SW 1271 (cell line): ENCODE measurements at places on chromosomes 11 and 22.

DNA sequence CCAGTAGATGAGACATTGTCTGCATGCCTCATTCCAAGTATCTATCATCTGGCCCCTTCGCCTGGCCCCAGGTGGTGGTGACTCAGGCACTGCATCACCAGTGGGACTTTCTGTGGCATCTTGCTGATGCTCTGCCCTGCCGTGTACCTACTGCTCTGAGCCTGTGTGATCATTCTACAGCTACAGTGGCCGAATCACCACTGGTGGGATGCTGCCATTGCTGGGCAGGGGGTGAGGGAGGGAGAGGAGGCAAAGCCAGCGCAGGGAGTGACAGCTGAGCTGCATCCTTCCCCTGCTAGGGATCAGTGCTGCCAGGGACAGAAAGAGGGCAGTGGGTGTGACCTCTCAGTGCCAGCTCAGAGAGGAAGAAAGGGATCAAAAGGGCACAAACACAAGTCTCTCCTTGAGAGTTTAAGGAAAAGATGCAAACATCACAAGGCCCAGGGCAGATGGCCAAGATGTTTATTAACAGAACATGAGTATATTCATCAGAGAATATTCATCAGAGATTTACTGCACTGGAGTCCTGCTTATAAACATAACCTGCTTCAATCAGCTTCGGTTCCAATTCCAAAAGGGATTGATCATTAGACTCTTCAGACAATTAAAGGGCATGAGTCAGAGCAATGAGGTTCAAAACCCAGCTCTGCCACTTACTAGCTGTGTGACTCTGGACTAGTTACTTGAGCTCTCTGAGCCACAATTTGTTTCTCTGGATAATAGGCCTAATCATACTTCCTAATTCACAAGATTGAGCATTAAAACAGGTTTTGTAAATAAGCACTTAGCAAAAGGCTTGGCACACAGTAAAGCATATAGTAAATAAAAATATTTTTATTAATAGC is 109.8 kb downstream of the NAT10 start:
- peak; percentile 86 for DNase-seq

DNA sequence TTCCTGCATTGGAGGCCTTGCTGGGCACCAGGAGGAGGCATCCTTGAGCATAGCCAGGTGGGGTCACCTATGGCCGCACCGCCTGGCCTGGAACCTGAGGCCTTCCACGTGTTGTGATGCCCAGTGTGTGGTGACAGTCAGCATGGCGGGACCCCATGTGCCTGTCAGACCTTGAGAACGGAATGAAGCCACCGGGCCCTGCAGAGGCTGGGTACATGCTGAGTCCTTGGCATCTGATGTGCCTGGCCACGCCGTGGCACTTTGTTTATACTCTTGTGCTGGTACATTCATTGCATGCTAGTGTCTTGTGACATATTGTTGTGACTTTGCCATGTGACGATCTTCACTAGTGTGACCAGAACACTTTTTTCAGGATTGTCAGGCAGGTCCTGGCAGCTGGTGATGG is 8.5 kb upstream of the MYO7A start:
- DNase-seq: no peak

DNA sequence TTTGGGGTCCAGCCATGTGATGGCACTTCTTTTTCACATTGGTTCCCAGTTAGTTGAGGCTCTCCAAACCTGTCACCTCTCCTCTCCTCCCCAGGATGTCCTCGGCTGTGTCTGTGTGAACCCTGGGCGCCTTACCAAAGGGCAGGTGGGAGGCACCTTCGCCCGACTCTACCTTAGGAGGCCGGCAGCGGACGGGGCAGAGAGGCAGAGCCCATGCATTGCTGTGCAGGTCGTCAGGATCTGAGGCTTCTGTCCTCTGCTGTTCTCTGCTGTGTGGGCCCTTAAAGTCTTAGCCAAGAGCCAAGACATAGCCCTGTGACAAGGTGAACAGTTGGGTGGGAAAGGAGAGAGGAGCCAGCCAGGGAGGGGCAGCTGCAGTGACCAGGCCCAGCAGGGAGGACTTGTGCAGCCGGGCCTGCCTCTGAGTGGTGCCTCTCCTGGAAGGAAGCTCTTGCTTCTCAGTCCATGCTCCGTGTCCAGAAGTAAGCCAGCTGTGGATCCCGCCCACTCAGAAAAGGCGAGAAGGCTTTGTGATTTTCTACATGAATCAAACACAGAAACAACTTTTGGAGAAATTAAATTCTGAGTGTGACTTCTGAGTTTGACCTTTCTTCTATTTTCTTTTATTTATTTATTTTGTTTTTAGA is 17.5 kb upstream of the CDC42EP2 start:
- DNase-seq: no peak

- DNase-seq: no peak
Measured at GRCh38 chr11:108890482-108891105, 225.7 kb downstream of the DDX10 start.

- DNase-seq: no peak
Measured at GRCh38 chr11:69771466-69771865, 3.7 kb downstream of the FGF4 start.

GRCh38 chr11:75644370-75644769 is 24.5 kb downstream of the MAP6 start:
- no peak for DNase-seq

GRCh38 chr11:72072348-72072747 is 8.0 kb downstream of the NUMA1 start:
- DNase-seq: peak; percentile 74

DNA sequence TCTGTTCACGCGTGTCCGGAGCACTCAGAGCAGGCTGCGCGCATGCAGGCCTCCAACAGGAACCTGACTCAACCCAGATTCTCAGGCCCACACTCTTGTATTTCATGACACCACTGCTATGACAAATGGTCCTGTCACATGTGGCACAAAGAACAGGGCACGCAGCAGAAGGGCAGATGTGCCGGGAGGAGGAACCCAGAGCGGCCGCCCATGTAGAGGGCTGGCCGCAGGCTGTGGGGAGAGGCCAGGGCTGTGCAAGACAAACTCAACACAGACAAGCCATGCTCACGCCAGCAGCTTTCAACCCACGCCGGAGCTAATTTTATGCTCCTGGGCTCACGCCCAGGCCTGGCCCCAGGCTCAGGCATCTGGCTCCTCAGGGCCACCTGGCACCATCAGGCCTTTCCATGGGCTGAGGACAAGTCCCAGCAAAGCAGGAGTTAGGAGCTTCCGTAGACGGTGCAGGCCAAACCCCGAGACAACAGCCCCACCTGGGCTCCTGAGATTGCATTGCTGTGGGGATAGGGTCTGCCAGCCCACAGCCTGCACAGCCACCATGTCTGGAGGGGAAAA is 40.0 kb downstream of the DUSP8 start:
- no peak for DNase-seq

DNA sequence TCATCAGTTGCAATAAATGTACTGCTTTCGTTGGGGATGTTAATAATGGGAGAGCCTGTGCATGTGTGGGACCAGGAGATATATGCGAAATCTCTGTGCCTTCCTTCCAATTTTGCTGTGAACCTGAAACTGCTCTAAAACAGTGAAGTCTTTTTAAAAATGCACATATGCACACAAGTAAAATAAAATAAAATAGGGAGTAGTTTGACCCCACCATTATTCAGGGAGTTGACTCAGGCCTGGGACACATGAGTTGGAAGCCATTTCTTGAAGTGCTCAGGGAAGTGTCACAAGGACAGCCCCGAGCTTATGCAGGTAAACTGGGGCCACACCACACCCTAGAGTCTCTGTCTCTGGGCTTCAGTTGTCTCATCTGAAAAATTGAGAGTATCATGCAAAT is 183.1 kb upstream of the POU2AF2 start:
- no peak for DNase-seq
